ENCODE measurements at places on chromosomes 7 and 10.
A peak's percentile ranks its signal among the peaks of the same experiment; 100 is the strongest.

GRCh38 chr7:128357217-128357613 is 4.3 kb downstream of the PRRT4 start:
- DNase-seq = no peak

DNA sequence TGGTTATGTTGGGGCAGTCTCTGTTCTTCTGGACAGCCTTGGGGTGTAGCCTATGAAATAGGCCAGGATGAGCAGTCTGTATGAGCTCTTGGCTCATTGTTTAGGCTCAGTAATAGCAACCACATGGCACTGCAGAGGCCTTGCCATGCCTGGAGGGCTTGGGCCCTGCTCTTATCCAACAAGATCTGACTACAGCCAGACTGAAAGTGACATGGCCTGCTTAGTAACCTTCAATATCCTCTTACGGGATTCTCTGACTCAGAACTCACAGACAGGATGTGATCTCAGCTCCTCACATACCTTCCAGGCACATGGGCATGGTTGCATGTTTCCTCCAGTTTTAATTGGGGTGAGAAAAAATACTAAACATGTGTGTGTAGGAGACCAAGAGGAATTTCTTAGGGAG is 289.3 kb downstream of the PTEN start:
- peak; percentile 28 for DNase-seq

- DNase-seq = no peak
Measured at GRCh38 chr10:10854725-10855124, 162.9 kb upstream of the CELF2 start.

- no peak for DNase-seq
Measured at GRCh38 chr7:4461531-4461930, 220.6 kb upstream of the FOXK1 start.

DNA sequence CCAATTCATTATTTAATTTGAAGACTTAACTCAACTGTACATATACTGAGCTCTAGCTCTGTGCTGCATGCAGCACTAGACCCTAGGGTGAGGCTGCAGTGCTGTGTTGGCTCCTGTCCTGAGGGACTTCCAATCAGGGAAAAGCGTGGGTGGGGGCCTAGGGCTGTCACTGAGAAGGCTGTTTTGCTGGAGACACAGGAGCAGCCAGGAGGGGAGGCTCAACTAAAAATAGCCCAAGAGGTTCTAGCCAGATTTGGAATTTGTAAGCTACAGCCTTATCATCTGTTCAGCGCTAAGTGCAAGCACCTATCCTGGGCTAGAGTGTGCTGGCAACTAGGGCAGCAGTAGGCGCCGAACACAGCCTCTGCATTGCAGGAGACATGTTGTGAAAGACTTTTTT is 121.1 kb downstream of the VWC2 start:
- DNase-seq = no peak

DNA sequence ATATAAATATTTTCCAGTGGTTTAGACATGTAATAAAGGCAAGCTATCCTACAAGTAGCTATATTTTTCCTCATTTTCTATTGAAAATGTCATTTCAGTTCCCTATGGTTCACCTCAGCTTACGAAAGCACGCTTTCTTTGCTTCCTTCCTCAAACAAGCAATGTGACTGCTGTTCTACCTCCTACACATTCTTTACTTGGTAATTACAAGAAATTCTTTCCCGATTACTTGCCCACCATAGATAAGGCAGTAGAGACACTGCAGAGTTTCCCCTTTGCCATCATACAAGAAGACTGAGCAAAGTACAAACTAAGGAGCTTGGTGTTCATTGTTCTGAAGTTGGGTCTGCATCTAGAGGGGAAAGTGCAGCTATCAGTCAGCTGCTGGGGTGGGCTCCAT is 249.4 kb downstream of the CRPPA start:
- DNase-seq = no peak

Measured in HCT116 (cell line).